Activated naive CD4-positive, alpha-beta T cell treated with anti-CD3 and anti-CD28 coated beads, Interleukin-2, amount 50 U/mL, for 16 hours (primary cell): ENCODE measurements at places on chromosomes 1 and 21.

DNA sequence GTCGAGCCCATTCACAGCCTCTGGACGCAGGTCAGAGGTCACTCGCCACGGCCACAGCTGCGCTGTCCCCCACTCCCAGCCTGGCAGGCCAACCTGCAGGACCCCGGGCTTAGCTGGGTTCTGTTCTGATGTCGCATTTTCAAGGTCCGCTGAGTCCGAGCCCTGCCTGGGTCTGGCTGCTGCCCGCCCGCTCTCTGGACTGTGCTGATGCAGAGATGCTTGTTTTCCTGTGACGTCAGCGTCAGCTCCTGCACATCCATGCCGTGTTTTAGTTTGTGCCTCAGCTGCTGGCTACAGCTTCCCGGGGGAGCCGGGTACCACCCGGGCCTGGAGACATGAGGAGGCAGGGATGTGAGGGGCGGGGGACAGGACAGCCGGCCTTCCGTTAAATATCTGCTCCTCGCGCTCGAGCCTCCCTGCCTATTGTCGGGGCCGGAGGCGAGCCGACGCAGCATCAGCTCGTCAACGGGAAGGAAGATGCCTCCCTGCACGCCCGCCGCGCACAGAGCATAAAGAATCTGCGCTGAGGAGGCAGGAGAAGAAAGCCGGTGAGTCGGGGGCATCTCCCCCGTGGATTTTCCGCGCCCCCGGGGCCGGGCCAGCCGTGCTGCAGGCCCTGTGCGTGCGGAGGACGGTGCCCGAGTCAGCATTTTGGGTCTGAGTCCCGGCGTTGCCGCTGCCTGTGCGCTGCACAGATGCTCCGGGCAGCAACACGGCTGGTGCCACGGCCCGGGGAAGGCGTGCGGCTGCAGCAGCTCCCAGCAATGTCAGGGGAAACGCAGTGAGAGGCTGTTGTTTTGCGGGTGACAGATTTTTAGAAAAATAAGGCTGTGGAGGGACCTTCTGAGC lies 23.4 kb downstream of the PRKCZ start:
- no peak for DNase-seq

DNA sequence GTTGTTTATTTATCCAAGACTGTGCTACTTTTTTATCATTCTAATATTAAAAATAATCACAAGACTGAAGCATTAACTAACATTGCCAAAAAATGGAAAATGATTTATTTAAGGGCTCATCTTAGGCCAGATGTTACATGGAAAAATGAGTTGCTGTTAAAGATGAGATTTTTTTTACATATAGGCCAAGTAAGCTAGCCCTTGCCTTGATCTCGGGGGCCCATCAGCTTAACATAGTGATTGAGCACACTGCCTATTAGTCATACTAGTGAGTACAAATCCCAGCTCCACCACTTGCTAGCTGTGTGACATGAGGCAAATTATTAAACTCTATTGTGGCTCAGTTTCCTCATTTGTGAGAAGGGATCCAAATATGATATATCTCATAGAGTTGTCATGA lies 275.9 kb upstream of the SNX7 start:
- DNase-seq: no peak

- no peak for DNase-seq
Measured at GRCh38 chr1:210293171-210293607, 35.5 kb upstream of the HHAT start.

GRCh38 chr1:10400013-10400412 lies 1.1 kb downstream of the PGD start:
- no peak for DNase-seq

- DNase-seq: no peak
Measured at GRCh38 chr1:6212193-6212959, 6.5 kb downstream of the RNF207 start.

DNA sequence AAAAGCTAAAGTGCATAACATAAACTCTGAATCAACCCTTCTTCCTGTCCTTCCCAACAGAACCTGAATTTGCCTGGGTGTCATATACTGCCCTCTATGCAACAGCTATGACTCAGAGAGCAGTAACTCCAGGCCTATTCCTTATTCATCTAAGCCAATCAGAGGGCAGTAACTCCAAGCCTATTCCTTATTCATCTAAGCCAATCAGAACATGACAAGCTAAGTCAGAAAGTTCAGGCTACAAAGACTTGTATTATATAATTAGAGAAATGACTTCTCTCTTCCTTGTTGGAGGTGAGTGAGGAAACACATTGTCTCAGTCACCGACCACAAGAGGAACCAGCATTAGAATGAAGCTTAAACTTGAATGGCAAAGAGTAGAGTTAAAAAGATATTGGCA lies 26.2 kb upstream of the TADA1 start:
- no peak for DNase-seq

DNA sequence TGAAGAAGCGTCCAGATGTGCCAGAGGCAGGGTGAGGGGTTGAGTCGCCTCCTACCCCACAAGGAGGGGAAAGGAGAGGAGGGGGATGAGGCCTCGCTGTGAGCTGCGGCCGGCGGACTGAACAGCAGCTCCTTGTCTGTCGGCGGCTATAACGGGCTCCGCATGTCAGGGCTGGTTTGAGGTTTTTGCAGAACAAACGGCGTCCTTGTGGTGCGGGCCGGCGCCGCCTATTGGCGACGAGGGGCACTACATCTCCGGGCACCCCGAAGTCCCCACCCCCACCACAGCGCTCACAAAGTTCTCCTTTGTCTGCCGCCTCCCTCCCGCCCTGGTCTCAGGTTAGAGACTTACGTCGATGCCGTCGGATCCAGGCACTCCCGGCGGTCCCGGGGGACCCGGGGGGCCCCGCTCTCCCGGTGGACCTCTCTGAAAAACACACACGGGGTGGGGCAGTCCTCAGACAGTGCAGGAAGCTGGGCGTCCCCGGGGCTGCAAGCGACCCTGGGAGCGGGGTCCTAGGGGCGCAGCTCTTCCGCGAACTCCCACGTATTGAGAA lies 1.8 kb downstream of the COL9A2 start:
- peak; percentile 86 for DNase-seq

DNA sequence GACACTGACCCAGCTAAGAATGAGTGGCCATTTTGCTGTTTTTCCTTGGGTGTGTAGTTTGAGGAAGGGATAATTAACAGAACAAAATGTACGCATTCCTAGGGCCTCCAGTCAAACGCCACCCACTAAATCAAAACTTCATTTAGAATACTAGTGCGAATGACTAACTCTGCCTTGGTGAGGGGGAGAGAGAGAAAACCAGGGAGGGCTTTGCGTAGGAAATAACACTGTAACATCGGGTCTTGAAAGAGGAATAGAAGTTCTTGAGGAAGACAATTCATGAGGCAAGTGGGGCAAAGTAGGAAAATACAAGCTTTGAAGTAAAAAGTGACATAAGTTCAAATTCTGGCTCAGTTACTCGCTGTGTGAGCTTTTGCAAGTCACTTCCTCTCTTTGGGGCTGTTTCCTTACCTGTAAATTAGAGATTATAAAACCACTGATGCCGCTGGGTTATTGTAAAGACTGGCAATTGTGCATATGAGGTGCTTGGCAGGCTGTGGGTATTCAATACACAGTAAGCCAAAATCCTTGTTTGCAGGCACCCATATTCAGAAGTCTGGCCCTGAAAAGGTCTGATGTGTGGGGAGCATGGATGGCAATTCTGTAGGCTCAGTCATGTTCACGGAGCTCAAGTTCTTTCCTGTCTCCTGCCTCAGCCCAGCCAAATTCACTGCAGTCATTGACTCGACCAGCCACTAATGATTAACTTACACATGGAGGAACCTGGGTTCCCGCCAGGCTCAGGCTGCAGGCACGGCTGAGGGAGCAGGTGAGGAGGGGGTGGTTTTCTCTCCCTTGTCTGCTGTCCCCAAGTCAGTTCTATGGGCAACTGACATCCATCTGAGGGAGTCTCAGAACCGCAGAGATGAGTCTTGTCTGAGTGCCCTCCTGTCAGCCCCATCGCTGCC lies 140.3 kb upstream of the CSF3R start:
- DNase-seq: no peak

DNA sequence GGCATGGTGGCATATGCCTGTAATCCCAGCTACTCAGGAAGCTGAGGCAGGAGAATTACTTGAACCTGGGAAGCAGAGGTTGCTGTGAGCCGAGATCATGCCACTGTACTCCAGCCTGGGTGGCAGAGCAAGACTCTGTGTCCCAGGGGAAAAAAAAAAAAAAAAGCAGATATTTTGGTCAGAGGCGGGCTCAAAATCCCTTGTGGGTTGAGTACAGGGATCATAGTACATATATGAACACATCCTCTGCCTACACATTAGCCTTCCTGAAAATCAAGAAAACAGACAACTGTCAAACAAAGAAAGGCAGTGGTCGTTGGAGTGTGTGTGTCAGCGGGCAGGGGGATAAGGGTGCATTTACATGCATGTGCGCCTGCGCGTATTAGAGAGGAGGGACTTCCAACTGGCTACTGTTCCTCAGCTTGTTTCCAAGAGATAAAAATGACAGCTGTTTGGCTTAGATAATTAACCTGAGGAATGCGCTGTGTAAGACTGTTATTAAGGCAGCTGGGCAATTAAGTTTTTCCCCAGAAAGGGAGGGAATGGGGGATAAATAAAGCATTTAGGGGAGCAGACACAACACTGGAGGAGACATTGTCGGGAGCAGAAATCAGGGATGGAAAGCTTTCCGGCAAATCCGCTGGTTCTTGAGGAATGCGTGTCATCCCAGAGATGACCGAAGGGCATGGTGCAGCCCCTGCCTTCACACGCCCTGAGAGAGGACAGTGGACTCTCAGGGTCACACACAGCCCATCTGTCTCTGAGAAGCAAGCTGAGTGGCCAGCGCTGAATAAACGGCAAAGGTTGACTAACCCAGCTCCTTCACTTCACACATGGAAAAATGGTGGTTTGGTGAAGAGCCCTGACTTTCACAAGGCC lies 6.4 kb downstream of the LAMB3 start:
- no peak for DNase-seq

DNA sequence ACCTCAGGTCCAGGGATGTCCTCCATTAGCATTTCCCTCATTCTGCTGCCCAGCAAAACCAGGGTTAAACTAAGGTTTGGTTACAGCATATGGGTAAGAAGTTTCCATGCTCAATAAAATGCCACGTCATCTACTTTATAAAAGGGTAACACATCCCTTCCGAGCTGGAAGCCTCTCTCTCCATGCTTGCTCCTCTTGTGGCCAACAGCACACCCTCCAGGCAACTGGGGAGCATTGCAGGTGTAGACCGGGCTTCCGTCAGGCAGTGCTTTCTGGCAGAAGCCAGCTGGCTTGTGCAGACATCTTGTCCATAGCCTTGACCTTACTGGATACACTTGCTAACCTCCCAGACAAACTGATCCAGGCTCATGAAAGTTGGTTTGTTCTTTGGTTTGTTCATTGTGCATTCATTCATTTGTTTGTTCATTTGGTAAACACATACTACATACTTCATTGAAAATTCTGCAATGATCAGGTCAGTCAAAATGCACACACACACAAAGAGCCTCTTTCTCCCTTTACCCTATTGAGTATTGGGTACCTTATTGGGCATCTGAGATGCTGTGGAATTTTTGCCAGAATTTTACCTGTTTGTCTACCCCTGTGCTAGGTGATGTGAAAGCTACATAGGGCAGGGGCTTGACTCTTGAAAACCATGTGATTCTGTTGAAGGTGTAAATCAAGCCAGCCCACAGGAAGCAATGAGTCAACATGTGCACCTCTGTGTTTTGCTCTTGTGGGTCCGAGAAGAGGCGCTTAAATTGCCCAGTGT lies 422.8 kb downstream of the CAMTA1 start:
- no peak for DNase-seq

GRCh38 chr21:41821081-41821755 lies 54.4 kb upstream of the RIPK4 start:
- DNase-seq: no peak

DNA sequence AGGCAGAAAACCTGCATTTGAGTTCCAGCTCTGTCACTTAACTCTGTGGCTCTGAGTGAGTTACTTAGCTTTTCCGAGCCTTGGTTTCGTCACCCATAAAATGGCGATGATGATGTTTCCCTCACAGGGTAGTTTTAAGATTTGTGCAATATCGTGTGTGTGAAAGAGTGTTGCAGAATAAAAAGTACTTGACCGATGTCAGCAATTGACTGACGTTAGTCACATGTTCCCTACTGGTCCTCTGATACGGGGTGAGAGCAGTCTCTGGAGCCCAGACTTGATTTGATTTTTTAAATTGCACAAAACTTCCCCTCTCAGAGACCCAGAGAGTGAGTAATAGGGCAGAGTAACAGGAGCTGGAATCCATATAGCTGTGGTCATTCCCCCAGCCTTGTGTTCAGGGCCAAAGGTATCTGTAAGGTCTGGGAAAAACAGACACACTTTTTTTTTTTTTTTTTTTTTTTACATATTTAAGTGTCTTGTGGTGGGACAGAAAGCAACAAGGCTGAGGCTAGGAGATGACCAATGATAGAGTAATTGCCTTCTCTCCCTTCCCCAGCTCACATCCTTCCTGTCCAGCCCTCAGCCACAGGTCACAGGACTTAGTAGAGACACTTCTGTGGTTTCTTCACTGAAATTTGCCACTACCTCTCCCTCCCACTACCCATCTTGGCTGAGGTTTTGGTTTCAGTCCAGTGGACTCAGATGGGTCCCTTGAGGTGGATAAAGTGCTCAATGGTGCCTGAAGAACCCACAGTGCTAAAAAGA lies 2.0 kb downstream of the FCER1G start:
- no peak for DNase-seq

DNA sequence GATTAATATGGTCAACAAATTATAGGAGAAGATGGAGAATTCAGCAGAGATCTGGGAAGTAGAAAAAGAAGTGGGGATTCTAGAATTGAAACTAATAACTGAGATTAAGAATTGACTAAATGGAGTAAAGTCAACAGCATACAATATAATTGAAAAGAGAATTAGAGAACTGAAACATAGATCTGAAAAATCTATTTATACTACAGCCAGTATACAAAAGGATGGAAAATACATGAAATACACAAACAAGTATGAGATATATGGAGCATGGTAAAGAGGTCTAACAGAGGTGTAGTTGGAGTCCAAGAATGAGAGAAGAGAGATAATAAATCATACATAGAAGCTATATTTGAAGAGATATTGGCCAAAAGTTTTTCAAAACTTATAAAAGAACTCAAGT lies 235.2 kb downstream of the FGGY start:
- DNase-seq: no peak

GRCh38 chr1:178180405-178180804 lies 86.5 kb downstream of the RASAL2 start:
- DNase-seq: no peak

- DNase-seq: peak; percentile 65
Measured at GRCh38 chr1:15740924-15741850, 1.1 kb upstream of the TMEM82 start.

- DNase-seq: no peak
Measured at GRCh38 chr1:160640359-160641123, 6.3 kb downstream of the SLAMF1 start.
